Esophagus squamous epithelium (tissue), 5 donors: ENCODE measurements at places on chromosomes 6 and 20. TPM values are rescaled to one million over a fixed set of nuclear protein-coding genes. Genes with fewer than 3 reads are reported as not detected.

- DNase-seq, result no peak
Measured at GRCh38 chr20:23268792-23269354, 81.7 kb upstream of the NXT1 start.

DNA sequence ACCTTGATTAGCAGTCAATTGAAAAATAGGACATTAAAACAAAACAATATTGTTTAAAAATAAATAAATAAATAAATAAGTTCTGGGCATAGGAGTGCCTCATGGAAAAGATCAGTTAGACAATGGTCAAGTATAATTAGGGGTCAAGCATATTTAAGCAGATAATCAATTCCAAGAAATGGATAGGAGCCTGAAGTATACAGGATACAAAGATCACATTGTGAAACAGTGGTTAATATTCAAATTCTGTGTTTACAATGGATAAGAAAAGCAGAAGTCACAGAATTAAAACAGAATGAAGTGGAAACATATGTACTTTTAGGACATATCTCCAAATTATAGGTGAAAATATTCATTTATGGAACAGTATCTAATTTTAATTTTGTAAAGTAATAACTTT is 1028.6 kb upstream of the CITED2 start:
- no peak for DNase-seq

- no peak for DNase-seq
Measured at GRCh38 chr20:38840894-38841470, 35.5 kb downstream of the PPP1R16B start.

DNA sequence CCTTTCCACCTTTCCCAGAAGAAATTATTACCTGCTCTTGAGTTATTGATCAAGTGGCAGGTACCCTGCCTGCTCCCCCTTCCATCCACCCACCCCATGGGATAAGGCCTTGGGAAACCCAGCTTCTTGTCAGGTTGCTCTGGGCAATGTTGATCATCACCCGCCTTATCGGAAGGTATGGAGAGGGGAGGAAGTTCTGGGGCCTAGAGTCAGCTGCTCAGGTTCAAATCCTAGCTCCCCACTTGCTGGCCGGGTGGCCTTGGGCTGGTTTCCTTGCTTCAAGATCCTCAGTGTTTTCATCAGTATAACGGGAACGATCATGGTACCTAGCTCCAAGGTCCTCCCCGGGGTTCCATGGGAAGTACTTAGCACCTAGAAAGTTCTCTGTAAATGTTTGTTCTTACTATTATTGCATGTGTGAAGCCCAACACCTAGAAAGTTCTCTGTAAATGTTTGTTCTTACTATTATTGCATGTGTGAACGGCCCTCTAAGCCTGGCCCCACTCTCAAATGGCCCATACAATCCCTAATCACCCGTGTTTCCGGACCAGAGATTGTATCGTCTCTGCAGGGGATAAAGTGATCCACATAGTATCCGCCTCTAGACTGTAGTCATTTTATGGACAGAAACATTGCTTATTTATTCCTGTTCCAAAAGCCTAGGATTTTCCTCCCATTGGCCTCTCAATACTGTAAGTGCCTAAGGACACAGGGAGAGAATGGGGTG is 1.1 kb upstream of the PREX1 start:
- DNase-seq, result no peak

Gene ASIP
- not detected for total RNA-seq
